ENCODE measurements at places on chromosomes 7 and 10. TPM values are rescaled to one million over a fixed set of nuclear protein-coding genes. Genes with fewer than 3 reads are reported as not detected.

The CDH23 gene
- 0.96 TPM for polyA plus RNA-seq

The PNLIPRP3 gene
- not detected for polyA plus RNA-seq

The C10orf62 gene
- polyA plus RNA-seq: 0.31 TPM

The ACHE gene
- 5.9 TPM for polyA plus RNA-seq

The DOCK1 gene
- 65.1 TPM for polyA plus RNA-seq

The TPK1 gene
- 8.4 TPM for polyA plus RNA-seq

The ITIH2 gene
- 0.49 TPM for polyA plus RNA-seq

- no peak for DNase-seq
These were observed 294.8 kb downstream of the SNX13 start for GRCh38 chr7:17645500-17645899.

DNA sequence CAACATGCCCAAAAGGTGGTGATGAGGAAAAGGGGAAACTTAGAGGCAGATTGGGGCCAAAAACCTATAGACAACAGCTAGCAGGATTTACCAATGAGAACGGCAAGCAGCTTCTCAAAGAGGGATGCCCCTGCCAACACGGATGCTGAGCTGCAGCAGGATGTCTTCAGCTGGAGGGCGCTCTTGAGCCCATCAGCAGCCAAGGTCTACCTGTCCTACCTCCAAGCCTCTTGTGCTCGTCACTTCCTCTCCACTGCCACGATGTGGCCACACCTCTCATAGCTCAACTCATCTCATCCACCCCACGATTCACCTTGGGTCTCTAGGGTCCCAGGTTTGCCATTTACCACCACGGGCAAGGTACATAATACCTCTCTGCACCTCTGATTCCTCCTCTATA is 36.5 kb downstream of the DLG5 start:
- DNase-seq: no peak

- DNase-seq: no peak
These were observed 38.2 kb downstream of the AGAP3 start for GRCh38 chr7:151124481-151124880.

DNA sequence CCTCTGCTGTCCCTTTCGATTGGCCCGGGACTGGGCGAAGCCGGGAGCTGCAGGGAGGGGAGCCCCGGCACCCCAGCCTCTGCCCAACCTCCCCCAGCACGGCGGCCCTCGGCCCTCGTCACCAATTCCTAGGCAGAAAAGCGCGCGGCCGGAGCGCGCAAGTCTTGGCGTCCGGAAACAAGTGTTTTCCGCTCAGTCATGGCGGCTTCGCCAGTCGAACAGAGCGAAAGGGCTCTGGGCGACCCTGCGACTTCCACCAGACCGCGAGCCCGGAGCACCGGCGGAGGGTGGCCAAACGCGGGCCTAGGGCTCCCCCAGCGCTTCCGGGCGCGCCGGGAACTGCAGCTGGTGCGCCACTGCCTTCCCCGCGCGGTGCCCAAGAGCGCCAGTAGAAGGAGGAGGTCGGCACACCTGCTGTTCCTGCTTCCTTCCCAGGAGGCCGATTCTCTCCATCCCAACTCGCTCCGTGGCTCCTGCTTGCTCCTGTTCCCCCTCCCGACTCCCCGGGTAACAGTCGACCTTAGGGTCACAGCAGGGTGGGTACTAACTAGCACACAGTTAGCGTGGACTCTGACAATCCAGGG is 729.9 kb downstream of the ZWINT start:
- peak; percentile 82 for DNase-seq

DNA sequence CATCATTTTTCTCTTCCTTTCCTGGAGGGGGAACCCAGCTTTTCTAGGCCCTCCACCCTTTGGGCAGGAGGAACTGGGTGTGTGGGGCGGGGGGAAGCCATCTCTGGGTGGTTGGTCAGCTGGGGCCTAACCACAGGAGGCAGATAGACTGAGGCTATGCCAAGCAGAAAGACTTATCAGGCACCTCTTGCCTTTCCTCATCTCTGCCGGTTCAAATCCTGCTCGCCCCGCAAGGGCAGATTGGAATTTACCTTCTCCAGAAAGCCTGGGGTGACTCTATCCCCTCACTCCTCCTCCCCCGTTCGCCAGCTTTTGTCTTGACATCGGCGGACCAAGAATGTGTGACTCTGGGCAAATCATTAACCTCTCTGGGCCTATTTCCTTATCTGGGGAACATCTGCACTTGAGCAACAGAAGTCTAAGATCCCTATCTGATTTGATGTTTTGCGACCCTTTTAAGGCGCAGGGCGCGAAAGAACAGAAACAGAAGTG is 584 bp upstream of the GARS1 start:
- peak; percentile 76 for DNase-seq

DNA sequence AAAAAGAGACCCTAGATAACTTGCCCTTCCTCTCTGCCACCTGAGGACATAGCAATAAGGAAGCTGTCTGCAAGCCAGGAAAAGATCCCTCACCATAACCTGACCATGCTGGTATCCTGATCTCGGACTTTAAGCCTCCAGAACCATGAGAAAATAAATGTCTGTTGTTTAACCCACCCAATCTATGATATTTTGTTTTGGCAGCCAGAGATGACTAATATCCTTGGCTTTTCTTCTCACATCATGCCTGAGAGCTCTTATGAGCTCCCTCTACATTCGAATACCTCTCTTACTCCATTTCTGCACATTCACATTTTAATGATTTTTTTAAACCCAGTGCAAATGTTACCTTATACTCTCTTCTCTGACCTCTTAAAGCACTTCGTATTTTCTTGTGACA is 214.0 kb upstream of the CHRM2 start:
- no peak for DNase-seq

DNA sequence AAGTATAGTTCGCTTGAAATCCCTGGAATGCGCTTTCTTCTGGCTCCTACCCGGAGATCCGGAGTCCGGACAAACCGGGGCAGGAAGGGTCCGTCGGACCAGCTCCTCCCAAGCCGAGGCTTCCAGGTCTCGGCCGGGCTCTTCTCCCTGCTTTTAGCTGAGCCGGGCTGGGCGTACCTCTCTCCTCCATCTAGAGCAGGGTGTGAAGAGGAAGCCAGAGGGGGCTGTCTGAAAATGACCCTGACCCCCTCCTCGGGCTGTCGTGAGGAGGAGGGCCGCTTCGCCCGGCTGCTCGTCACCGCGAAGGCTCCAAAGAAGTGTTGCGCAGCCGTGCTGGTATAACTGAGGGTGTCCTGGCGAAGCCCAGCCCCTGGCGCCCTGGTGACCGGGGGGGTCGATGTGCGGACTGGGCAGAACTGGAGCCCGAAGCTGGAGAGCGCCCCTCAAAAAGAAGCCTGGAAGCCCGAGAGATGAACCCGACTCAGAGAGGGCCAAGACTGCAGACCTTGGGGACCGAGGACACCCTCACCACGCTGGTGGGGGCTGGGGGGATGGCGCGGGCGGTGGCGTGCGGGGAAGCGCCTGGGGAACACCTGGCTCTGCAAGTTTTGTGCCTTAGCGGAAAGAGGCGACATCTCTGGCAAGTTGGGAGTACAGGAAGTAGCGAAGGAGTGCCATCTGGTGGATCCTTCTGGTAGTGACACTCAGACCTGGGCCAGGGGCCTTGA is 5.7 kb downstream of the KAZALD1 start:
- DNase-seq: peak; percentile 81

- no peak for DNase-seq
These were observed 9.3 kb downstream of the LZTS2 start for GRCh38 chr10:101008823-101009423.

GRCh38 chr7:29956487-29956836 is 33.1 kb downstream of the SCRN1 start:
- DNase-seq: no peak

- DNase-seq: no peak
These were observed 119.2 kb downstream of the GALNT11 start for GRCh38 chr7:152144557-152145245.

- DNase-seq: no peak
These were observed 48.3 kb upstream of the PAX2 start for GRCh38 chr10:100697070-100697469.

DNA sequence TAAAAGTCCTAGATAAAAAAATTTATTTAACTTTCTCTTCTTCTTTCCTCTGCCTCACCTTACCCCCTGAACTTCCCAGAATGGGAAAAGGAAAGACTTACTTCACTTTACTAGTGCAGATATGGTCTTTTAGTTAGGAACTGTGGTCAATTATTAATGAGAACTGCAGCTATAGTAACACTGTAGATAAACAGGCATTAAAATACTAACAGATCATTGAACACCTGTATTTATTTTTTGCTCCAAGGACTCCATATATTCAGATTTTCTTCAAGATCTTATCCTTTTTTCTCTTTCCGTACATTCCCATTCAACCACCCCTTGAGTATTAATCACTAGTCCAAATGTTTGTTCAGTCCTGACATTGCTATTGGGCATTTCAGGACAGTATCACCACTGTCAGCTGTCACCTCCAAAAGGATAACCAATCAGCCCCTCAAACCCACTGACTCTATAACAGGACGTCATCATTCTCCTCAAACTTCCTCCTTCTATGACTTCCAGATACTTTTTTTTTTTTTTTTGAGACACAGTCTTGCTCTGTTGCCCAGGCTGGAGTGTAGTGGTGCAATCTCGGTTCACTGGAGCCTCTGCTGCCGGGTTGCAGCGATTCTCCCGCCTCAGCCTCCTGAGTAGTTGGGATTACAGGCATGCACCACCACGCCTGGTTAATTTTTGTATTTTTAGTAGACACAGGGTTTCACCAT is 4.2 kb downstream of the CPVL start:
- DNase-seq: peak; percentile 38

DNA sequence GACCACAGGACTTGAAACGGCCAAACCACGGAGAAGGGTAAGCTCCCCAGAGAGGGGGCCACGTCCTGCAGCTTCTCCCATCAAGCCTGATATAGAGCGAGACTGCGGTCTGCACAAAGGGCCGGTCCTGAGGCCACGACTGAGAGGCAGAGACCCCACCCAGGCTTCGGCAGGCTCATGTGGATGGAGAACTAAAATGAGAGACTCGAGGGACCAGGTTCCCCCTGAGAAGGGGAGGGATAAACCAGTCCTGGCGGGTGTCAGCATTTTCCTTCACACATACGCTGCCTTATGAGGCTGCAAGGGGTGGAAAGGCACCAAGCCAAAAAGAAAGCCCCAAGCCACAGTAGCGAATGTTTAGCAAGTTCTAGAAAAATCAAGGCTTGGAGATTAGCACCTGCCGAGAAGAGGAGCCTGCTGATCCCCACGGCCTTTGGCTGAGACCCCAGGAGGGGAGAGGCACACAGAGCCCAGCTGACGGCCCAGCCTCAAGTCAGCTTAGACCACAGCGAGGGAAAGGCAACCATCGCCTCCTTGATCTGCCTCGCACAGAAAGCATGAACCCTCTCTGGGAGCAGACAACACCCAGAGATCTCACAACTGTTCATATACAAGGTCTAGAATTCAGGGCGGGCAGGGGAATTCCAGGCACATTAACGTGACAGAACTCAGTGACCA is 92.6 kb upstream of the RNF32 start:
- no peak for DNase-seq

- no peak for DNase-seq
These were observed 348.7 kb upstream of the POT1 start for GRCh38 chr7:125278318-125278717.

GRCh38 chr7:130009848-130010688 is 41.1 kb downstream of the ZC3HC1 start:
- DNase-seq: no peak

GRCh38 chr7:129832701-129833227 is 120.0 kb downstream of the UBE2H start:
- DNase-seq: no peak

- no peak for DNase-seq
These were observed 37.3 kb downstream of the KIF20B start for GRCh38 chr10:89738551-89739209.

Data from renal pelvis (tissue), 12 donors.